Astrocyte of the hippocampus (primary cell): ENCODE measurements at places on chromosomes 2 and 18.

DNA sequence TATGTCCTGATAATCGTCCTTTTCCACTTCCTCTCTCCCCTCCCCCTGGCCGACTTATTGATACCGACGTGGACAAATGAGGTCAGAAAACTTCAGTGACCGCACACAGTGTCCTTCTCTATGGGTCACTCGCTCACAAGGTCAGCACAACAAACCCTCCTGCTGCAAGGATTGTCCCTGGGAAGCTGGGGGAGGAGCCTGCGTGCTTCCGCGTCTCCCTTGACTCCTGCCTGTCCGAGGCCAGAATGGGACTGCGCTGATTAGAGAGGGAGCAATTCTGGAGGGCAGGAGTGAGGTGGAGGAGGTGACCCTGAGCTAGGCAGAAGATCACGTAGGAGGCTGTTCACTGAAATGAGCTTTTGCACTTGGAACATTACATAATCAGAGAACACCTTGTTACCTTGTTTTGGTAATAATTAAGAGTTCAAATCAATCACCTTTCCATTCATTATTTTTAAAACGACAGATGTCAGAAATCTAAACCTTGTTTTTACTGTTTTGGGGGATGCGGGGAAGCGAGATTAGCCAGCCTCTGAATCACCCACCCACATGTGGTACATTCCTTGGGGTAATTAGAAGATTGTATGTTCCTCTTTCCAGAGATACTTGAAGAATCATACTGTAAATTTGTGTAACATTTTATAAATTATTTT is 70.6 kb downstream of the CTAGE1 start:
- peak; percentile 53 for DNase-seq

- no peak for DNase-seq
Measured at GRCh38 chr18:46421973-46422551, 235.0 kb downstream of the LOXHD1 start.

DNA sequence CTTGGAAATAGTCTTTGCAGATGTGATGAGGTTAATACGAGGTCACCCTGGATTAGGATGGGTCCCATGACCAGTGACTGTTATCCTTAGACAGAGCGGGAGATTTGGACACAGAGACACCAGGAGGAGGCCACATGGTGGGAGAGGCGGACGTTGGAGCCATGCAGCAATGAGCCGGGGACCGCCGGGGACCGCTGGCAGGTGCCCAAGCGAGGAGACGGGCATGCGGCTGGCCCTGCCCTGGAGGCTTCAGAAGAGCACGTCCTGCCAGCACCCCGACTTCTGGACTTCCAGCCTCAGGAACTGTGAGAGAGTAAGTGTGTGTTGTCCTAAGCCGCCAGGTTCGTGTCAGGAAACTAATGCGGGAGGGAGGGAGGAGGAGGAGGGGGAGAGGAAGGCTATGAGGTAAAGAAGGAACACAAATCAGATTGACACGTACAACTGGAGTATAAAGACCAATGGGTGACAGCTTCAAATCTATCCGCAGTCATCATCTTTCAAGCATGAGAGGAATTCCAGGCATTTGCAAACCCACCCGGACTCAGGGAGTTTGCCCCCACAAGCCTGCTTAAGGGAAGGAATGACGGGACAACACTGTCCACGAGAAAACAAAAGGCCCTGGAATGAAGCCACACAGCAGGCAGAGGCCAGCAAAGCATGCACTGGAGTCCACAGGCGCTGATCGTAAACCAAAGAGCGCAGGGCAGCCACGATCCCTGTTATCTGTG is 11.6 kb upstream of the BOK start:
- peak; percentile 96 for DNase-seq

- DNase-seq: no peak
Measured at GRCh38 chr2:19274439-19274838, 84.0 kb downstream of the OSR1 start.

DNA sequence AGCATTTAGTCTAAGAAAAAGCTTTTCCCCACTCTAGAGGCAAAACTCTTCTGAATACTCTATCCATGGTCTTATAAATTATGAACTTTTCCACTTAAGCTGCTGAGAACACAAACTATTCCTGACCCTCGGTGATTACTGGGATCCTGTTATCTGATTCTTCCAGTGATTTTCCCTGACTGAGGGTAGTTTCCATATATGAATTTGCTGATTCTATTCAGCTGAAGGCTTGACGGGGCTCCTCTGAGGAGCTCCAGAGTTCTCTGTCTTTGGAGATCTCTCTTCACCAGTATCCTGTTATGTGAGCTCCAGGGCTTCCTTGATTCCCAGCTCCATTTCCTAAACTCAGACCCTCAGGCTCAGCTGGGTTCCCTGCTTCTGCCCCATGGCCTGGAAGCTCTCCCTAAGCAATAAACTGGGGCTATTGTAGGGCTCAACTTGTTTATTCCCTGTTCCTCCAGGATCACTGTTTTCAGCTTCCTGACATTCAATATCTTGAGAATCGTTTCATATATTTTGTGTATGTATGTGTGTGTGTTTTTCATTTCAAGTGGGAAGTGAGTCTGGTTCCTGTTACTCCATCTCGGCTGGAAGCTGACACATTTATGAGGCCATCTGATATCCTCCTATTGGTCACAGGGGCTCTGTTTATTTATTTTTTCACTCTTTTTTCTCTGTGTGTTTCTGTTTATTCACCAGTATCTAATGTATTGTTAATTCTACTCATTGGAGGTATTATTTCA is 78.2 kb downstream of the ARHGAP28 start:
- DNase-seq: no peak

DNA sequence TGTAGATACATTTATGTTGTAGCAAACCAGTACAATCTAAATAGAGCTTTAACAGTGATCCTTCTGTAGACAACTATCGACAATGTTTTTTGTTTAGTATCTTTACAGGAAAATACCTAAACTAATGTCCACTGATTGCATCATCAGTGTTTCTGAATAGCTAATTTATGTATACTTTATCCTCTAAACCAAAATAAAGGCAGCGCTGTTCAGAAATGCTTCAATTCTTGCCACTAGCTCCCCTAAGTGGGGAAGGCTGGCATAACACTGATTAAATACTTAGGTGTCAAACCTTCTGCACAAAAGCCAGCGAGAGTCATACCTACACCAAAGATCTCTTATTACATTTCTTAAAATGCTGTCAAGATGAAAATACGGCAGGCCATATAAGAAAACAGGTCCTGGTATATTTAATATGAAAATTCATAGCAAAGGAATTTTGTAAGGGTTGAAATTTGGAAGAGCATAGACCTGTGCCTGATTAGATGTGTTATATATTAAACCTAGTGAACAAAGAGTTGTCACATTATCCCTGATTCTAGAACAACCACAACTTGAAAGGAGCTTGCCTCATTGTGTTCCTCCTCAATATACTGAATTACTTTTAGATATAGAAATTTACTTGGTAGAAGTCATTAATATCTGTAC is 1693.4 kb upstream of the SLC39A10 start:
- DNase-seq: peak; percentile 69

GRCh38 chr18:65721619-65722018 is 29.2 kb upstream of the CDH7 start:
- DNase-seq: no peak

- no peak for DNase-seq
Measured at GRCh38 chr18:53441761-53442414, 782.6 kb downstream of the MBD2 start.

- peak; percentile 10 for DNase-seq
Measured at GRCh38 chr2:186540941-186541340, 48.9 kb upstream of the ITGAV start.

DNA sequence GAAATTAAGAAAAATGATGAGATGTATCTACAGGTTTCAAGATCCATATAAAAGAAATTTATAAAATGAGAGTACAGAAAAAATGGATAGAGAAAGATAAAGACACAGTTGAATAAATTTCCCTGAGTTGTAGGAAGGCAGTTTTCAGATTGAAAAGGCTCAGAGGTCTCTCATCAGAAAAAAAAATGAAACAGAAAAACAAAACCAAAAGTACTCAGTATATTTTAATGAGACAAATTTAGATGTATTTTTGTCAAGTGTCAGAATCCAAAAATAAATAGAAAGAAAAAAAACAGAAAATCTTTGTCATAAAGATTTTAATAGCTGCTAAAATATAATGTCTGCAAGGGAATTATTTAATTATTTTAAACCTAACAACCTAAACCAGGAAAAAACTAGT is 520.5 kb downstream of the KCNJ3 start:
- DNase-seq: no peak

- no peak for DNase-seq
Measured at GRCh38 chr2:48016225-48017019, 110.1 kb upstream of the FBXO11 start.
